ENCODE measurements at places on chromosomes 3 and 15.

- H3K36me3 ChIP-seq: no peaks in the 10 kb centered on the region
- H3K4me3 ChIP-seq: no peak overlapping the region
- H3K27ac ChIP-seq: no peak overlapping the region
- DNase-seq: no peak
- peaks cover 24% of the 10 kb centered on the region for H3K27me3 ChIP-seq
Observed at GRCh38 chr3:171695426-171695825, 114.9 kb downstream of the PLD1 start.

DNA sequence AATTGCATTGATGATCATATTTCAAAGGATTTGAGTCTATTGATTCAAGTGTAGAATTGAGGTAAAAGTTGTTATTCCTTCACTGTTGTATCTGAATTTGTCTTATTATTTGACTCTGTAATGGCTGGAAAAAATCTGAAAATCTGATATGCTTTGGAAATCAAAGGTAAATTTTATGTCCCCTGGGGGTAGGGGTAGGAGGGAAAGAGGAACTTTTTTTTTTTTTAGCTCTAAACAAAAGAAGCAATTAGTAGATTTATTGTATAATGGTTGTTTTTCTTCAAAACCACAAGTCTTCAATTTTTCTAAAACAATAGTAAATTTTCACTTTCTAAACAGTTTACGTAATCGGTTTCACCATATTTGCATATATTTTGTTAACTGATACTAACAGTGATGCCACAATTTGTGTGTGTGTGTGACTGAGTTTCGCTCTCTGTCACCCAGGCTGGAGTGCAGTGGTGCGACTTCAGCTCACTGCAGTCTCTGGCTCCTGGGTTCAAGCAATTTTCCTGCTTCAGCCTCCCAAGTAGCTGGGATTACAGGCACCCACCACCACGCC is 91.7 kb upstream of the GOLGA6L4 start:
- DNase-seq: no peak
- no peak overlapping the region for H3K4me3 ChIP-seq
- H3K27me3 ChIP-seq: peaks cover 5% of the 10 kb centered on the region
- peaks cover 7% of the 10 kb centered on the region for H3K4me1 ChIP-seq
- no peaks in the 10 kb centered on the region for H3K36me3 ChIP-seq

- H3K4me1 ChIP-seq: no peaks in the 10 kb centered on the region
- no peak overlapping the region for H3K27ac ChIP-seq
- no peak for DNase-seq
- no peaks in the 10 kb centered on the region for H3K27me3 ChIP-seq
- no peaks in the 10 kb centered on the region for H3K36me3 ChIP-seq
Observed at GRCh38 chr3:63585927-63586326, 66.5 kb upstream of the SNTN start.

DNA sequence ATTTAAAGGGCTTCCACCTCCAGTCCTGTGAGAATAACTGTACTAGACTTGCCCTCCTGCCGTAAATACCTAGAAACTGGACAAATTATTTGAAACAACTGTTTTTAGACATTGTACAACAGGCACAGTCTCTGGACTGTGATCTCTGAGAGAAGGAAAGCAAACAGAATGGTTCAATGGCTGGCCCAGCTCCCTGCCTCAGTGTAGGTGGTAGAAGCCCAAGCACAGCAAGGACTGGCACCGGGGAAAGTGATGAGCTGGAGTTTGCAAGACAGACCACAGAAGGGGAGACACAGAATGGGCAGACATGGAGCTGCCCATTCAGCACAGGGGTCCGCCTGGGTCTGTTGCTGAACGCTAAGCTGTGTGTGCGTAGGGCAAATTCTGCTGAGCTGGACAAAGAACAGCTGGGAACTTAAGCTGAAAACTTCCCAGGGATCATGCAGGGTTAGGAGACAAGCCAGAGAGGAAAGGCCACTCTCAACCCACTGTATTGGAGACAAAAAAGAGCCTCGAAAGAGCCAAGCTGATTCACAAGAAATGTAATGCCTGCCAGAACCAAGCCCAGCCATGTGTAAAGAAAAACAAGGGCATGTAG is 52.6 kb upstream of the SEC61A1 start:
- H3K4me3 ChIP-seq: no peak overlapping the region
- no peaks in the 10 kb centered on the region for H3K36me3 ChIP-seq
- H3K27me3 ChIP-seq: peaks cover 9% of the 10 kb centered on the region
- no peak for DNase-seq
- H3K27ac ChIP-seq: no peak overlapping the region

GRCh38 chr3:70249509-70250160 is 62.8 kb downstream of the MDFIC2 start:
- H3K4me3 ChIP-seq: no peak overlapping the region
- no peak for DNase-seq

DNA sequence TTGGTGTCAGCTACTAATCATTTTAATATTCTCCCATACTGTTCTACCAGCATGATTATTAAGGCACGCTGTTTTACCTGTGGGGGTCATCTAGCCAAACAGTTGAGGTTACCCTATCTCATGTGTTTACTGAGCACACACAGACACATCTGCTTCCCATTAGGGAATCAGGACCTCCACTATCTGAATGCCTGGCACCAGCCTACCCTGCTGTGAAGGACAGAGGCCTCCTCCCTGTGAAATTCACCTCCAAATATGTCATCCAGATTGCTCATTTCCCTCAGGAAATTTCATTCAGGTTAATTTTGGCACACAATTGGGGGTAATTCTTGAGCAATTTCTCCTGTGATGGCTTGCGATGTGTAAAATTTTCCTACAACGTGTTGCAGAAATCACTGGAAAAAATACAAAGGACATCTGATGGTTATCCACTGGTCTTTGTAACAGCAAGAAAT is 155.6 kb upstream of the NR2E3 start:
- no peaks in the 10 kb centered on the region for H3K4me1 ChIP-seq
- H3K36me3 ChIP-seq: no peaks in the 10 kb centered on the region
- H3K27me3 ChIP-seq: peaks cover 7% of the 10 kb centered on the region
- DNase-seq: no peak

- no peaks in the 10 kb centered on the region for H3K36me3 ChIP-seq
- DNase-seq: no peak
- no peaks in the 10 kb centered on the region for H3K4me1 ChIP-seq
- H3K27me3 ChIP-seq: no peaks in the 10 kb centered on the region
Observed at GRCh38 chr3:55607844-55608243, 120.7 kb upstream of the WNT5A start.

GRCh38 chr15:96418146-96418545 is 87.6 kb downstream of the NR2F2 start:
- no peaks in the 10 kb centered on the region for H3K36me3 ChIP-seq
- H3K27me3 ChIP-seq: peaks cover 72% of the 10 kb centered on the region
- no peak for DNase-seq

GRCh38 chr3:33312361-33312760 is 35.1 kb downstream of the FBXL2 start:
- H3K36me3 ChIP-seq: no peaks in the 10 kb centered on the region
- no peak for DNase-seq
- H3K27ac ChIP-seq: no peak overlapping the region
- H3K4me3 ChIP-seq: no peak overlapping the region

DNA sequence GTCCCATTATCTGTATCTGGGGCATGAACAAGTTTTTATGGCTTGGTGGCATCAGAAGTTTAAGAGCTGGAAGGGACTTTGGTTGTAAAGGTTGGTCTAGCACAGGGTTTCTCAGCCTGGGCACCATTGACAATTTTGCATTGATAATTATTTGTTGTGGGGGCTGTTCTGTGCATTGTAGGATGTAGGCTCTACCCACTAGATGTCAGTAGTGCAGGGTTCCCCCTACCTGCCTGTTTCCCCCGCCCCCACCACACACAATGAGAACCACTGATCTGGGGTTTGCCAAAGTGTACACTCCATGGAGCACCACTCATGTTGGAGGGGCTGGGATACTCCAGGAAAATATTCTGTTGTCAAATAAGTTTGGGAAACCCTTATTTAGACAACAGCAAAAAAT is 42.7 kb downstream of the PLCL2 start:
- H3K36me3 ChIP-seq: peaks cover 26% of the 10 kb centered on the region
- H3K4me3 ChIP-seq: no peak overlapping the region
- H3K27ac ChIP-seq: no peak overlapping the region
- H3K27me3 ChIP-seq: no peaks in the 10 kb centered on the region
- DNase-seq: no peak
- peaks cover 19% of the 10 kb centered on the region for H3K4me1 ChIP-seq
